ENCODE measurements at places on chromosomes 4 and X.

- no peak for DNase-seq
Measured at GRCh38 chr4:38413524-38414341, 250.3 kb upstream of the KLF3 start.

DNA sequence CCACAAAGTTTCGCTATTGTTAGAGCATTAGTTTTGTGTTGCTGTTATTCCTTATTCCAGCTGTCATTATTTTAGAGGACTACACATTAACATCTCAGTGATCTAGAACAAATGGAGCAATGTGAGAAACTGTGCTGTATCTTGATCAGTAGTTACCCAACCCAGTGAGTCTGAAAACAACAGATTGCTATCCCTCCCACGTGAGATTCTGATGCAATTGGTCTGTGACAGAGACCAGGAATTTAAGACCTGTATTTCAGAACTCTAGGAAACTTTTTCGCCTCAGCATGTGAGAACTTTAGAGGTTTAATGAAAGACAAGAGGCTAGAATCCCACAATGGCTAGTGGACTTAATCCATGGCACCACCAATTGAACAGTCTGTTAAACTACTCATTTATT lies 35.7 kb upstream of the CDS1 start:
- DNase-seq: no peak

DNA sequence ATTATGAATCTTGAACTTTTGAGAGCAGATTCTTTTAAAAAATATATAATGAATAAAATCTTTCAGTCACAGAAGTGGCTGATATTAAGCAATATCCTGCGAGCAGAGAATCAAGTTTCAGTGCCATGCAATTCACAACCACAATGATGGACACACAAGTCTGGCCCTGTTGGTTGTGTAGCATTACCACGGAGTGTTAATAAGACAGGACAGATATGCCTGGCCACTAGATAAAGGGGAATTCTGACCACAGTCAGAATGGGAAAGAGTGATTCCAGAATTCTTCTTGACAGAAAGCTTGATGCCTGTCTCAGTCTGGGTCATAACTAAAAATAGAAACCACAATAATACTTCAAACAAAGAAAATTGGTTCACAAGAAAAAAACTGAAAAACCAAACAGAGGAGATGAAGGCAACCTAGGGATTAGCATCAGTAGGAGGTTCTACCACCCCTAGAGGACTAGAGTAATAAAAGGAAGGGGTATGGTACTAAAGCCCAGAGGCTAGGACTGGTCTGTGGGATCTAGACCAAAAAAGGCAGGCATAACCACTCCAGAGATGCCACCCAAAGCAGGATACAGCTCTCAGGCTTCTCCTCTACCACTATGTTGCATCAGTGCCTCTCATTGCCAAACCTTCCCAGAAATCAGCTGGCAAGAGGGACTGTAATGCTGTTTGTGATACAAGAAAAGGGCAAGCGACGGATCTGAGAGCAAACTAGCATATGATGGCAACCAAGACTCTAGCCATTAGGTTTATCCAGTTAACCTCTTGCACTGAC lies 59.0 kb downstream of the RNF150 start:
- DNase-seq: no peak

DNA sequence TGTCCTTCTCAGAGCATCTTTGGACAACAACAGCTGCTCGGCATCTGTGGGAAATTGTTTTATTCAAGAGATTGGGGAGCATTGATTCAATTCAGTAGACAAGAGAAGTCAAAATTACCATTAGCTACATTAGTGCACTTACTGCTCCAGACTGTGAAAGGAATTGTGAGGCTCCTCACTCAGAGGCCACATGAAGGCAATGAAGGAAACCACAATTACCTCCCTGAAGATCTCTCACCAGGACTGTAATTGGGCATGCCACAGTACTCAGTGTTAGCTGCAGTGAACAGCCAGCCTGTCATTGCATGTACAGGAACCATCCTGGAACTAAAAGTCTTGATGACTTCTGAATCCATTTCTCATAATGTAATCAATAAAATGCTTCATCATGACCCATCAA lies 144.8 kb downstream of the PPA2 start:
- DNase-seq: no peak

- no peak for DNase-seq
Measured at GRCh38 chr4:72974694-72975487, 94.6 kb downstream of the COX18 start.

DNA sequence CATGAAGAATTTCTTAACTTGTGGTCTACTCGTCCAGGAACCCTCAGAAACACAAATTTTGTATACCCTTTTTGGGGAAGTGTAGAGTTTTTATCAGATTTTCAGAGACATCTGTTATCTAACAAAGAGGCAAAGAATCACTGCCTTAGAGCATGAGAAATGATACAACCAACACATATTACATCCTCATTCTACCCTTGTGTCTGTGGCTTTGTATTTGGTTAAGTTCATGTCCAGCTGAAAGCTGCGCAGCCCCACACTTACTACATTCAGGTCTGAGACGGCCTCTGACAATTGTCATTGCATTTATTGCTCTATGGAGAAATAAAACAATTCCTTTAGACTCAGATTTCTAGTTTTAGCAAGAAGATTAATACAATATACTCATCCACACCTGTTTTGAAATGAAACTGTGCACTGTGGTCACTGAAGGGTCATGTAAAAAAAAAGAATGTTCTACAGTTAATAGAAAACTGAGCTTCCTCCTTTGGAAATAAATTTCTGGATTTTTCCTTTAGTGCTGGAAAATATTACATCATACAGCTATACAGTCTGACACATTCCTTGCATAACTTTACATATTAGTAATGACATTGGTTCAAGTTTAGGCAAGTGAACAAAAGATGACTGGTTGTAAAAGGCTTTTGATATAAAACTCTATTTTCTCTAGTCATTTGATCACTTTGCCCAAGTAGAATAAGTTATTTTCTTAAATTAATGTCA lies 39.8 kb downstream of the GLRB start:
- DNase-seq: no peak

- DNase-seq: no peak
Measured at GRCh38 chrX:118577041-118577440, 81.4 kb downstream of the DOCK11 start.

- DNase-seq: no peak
Measured at GRCh38 chr4:152665691-152666395, 14.0 kb downstream of the TMEM154 start.

DNA sequence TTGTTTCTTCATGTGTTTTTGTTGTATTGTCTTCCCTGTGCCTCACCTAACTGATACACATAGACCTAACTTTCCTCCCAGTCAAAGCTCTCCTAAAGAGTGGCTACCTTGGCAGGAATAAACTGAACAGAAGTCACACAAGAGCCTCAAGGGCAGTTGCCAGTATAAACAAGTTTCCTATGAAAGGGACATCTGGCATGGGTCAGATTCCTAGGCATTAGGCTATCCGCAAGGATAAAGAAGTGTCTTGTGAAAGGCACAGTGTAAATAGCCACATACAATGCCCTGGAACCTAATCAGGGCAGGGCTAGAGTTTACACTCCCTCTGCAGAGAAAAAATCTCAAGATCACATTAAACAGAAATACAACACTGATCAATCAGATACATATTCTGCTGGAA lies 220.8 kb downstream of the SPANXN3 start:
- no peak for DNase-seq

- no peak for DNase-seq
Measured at GRCh38 chr4:84846985-84847384, 119.5 kb downstream of the WDFY3 start.

- no peak for DNase-seq
Measured at GRCh38 chr4:89563431-89563830, 255.8 kb upstream of the GPRIN3 start.

GRCh38 chr4:119823891-119824290 lies 195.3 kb upstream of the PDE5A start:
- DNase-seq: no peak

DNA sequence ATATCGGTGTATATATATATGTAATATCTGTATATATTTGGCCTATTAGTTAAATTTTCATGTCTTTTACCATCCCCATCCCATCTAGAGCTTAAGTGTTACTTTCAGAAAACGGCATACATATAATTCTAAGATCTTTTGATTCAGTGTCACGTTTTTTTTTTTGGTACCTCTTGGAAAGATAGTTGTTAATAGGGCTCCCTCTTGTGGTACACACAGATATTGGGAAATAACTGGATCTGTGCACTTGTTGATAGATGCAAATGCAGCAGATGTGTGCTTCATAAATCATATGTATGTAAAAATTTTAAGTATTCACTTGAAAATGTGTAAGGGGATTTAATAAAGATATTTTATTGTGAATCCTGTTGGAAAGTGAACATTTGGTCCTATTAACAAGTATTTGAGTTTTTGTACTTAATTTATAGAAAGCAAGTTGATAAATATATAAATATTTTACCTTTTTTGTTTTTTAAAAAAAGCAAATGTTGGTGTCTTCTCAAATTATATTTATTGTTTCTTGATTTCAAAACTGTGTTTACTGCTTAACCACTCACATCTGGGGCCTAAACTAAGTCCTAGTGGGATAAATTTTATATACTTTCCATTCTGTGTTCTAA lies 74.7 kb downstream of the PAQR3 start:
- DNase-seq: peak; percentile 69

DNA sequence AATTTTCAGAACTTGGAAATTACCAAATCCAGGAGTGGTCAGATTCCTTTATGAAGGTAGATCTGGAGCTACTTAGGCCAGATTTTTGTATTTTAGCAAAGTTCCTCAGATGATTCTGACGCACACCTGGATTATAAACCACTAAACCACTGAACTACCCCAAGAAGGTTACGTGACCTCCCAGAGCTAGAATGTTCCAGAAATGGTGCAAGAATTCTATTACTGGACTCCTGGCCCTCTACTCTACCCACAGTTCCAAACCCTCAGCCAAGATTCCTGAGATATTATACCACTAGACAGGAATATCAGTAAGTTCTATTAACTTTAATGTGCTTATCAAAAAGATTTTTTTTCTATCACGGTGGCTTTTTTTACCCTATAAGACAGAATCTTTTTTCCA lies 67.1 kb downstream of the ABCG2 start:
- no peak for DNase-seq

DNA sequence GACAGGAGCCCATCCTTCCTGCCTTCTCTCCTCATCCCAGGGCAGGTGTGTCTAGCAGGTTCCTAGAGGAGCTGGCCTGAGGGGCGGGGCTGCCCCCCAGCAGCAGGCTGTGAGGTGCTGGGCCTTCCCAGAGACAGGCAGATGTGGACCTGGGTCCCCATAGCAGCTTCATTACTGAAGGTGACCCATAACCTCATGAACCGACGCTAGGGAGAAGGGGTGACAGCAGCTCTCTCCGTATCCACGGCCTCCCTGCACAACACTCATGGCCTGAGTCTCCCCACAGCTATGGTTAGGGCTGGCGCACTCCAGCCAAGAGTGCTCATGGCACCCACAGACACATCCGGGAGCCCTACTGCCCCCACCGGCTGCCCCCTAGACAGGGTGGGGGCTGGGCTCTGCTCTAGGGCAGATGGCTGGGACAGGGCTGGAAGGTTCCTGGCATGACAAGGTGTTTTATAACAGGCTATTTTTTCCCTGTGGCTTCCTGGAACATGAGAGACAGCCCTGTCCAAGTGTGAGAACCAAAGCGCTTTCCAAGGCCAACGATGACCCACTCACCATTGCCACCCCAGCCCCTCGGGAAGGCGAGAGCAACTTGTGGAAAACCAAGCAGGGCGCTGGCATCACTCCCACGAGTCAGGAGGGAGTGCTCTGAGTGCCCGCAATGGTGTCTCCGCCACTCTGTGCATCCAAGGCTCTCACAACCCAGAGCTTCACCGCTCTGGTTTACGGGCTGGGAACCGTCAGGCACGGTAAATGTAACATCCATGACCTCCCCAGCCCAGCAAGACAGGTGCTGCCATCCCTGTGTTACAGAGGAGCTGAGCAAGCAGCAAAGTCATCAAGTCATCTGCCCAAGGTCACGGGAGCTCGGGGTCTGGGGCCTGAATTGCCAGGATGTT lies 59.8 kb downstream of the ACOX3 start:
- no peak for DNase-seq

DNA sequence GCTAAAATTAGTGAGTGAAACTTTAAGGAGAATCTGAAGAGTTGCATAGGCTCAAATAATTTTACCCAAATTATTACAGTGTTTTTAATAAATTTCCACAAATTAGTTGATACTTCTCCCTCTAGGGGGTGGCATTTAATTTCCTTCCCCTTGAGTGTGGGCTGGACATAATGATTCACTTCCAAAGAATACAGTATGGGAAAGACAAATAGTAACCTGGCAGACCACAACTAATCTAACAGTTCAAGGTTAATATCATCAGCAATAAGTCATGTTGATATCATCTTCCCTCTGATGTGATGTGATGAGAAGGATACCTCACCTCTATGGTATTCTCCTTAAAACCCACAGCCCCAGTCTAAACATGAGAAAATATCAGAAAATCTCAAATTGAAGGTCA lies 15.5 kb downstream of the PFKFB1 start:
- no peak for DNase-seq

DNA sequence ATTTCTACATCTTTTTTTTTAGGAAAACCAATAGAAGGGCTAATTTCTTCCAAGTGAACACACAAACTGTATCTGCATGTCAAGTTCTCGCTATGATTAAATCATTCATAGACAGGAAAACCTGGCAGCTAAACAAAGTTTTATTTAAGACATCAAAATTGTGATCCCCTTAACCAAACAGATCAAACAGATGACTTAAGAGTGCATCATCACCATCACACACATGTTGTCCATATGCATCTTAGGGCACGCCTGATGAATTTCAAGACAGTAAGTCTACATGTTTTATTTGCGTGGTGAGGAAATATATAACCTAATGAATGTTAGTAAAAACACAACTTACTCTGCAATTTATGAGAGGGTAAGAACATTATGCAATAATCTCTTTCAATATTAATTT lies 317.0 kb upstream of the ANXA10 start:
- no peak for DNase-seq

GRCh38 chr4:188409851-188410250 lies 270.6 kb downstream of the TRIML1 start:
- no peak for DNase-seq

GRCh38 chr4:147103403-147103946 lies 157.8 kb upstream of the TTC29 start:
- DNase-seq: no peak

- no peak for DNase-seq
Measured at GRCh38 chrX:71637848-71638247, 19.5 kb upstream of the CXCR3 start.

DNA sequence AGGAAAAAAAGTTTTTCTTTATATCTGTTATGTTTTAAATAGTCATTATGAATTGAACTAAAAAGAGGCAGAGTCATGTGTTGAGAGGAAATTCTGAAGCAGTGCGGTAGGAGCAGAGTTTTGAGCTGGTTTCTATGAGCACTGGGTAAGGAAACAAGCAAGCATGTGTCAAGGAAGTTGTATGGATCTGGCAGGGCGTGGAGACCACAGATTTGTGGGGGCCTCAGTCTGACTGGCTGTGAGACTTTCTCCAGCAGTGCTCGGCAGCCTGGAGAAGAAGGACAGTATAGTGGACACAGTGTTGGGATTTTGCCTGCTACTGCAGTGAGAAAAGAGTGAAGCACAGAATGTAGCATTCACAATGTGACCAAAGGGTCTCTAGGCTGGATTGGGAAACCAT lies 399.1 kb downstream of the INPP4B start:
- no peak for DNase-seq

GRCh38 chr4:153799694-153800074 lies 10.8 kb upstream of the SFRP2 start:
- DNase-seq: no peak

Data from naive B cell (primary cell).